ENCODE measurements at places on chromosomes 3 and 15.
A peak's percentile ranks its signal among the peaks of the same experiment; 100 is the strongest.

GRCh38 chr3:190024912-190025311, 95.8 kb downstream of the P3H2 start:
- no peak for DNase-seq

- DNase-seq, result no peak
Observed at GRCh38 chr3:152193673-152194267, 75.0 kb upstream of the MBNL1 start.

GRCh38 chr3:8445861-8446260, 55.8 kb upstream of the LMCD1 start:
- DNase-seq, result peak; percentile 80

DNA sequence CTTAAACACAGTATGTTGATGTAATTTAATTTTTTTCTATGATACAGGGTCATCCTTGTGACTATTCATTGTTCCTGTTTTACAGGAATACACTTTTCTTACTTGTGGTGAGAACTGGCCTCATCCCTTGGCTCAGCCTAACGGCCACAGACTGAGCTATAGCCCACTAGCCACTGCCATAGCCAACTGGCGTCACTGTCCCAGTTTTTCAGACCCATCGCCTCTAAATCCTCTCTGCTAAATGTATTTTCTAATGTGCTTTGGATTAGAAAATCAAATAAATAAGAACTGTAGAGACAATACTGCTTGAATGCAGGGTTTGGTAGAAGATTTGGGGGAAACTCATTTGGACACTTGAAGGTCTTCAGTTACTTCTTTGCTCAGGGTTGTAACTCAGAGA, 113.1 kb downstream of the TIGIT start:
- no peak for DNase-seq

GRCh38 chr3:36455406-36455805, 75.1 kb downstream of the STAC start:
- no peak for DNase-seq

- no peak for DNase-seq
Observed at GRCh38 chr15:73239564-73240215, 129.1 kb downstream of the HCN4 start.

- DNase-seq, result no peak
Observed at GRCh38 chr3:194481525-194482195, 5.1 kb downstream of the ATP13A3 start.

- no peak for DNase-seq
Observed at GRCh38 chr3:127222163-127222562, 29.2 kb downstream of the PRR23E start.

DNA sequence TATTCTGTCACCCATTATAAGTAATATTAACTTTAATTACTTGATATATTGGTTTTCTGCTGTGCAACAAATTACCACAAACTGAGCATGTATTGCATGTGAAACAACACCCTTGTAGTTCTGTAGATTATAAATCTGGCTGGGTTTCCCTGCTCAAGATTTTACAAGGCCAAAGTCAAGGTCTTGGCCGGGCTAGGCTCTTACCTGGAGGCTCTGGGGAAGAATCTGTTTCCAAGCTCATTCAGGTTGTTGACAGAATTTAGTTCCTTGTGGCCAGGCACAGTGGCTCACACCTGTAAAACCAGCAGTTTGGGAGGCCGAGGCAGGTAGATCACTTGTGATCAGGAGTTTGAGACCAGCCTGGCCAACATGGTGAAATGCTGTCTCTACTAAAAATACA, 16.3 kb downstream of the TIMMDC1 start:
- no peak for DNase-seq

GRCh38 chr15:85694091-85694490, 100.6 kb downstream of the KLHL25 start:
- no peak for DNase-seq

- DNase-seq, result no peak
Observed at GRCh38 chr3:15319575-15319974, 12.8 kb downstream of the SH3BP5 start.

GRCh38 chr15:31296646-31297574, 29.7 kb upstream of the KLF13 start:
- DNase-seq, result no peak

- DNase-seq, result no peak
Observed at GRCh38 chr3:29178809-29179793, 101.8 kb upstream of the RBMS3 start.

DNA sequence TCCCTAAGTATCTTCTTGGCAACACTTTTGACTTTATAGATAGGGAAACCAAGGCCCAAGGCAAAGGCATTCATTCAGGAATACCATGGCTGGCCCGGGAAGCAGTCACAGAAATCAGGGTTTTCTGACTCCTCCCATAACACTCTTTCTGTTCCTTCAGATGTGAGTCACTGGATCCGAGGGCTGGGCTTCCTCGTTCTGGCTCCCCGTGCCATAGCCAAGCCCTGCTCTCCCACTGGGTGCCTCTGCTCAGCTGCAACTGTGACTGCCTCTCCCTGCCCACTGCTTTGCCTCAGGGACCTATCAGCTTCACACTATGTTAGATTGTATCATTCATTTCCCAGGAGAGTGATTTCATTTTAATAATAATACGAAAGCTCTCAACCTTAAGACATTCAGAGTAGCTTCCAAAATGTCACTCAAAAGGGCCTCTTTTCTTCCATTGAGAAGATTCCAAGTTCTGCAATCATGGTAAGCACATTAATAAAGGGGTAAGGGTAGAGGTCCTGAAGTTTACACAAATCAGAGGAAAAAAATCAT, 50.2 kb downstream of the GABRB3 start:
- no peak for DNase-seq

- no peak for DNase-seq
Observed at GRCh38 chr3:48267782-48268181, 26.9 kb downstream of the ZNF589 start.

DNA sequence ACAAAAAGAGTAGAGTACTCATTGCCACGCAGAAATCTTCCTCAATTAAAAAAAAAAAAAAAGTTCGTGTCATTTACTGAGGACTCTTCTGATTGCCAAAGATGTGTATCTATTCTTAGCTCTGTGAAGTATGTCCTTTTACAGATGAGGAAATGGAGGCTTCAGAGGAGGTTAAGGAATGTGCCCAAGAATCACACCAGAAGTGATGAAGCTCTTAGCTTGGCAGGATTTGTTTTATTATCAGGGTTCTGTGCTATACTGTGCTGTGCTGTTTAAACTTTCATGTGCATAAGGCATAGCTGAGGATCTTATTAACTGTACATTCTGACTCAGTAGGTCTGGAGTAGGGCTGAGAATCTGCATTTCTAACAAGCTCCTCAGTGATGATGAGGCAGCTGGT, 665.2 kb upstream of the ADAMTS9 start:
- no peak for DNase-seq
